ENCODE measurements at places on chromosomes 11 and 22. TPM values are rescaled to one million over a fixed set of nuclear protein-coding genes. Genes with fewer than 3 reads are reported as not detected.

- DNase-seq: no peak
Observed at GRCh38 chr11:12411806-12412727, 34.7 kb downstream of the PARVA start.

DNA sequence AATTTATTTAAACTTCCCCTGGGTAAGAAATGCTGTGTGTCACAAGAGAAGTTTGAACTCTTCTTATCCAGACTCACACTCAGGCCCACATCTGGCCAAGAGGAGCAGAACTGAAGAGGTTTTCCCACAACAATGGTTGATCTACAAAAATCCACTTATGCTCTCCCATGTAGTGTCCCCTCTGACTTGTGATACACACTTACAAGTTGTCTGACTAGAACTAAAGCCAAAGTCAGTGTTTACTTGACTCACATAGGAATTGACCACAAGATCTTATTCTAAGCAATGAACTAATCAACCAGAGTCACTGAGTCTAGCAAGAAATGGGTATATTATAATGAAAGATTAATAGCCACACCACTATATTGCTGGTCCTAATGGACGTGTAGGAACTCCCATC is 133.0 kb downstream of the ATG16L2 start:
- no peak for DNase-seq

DNA sequence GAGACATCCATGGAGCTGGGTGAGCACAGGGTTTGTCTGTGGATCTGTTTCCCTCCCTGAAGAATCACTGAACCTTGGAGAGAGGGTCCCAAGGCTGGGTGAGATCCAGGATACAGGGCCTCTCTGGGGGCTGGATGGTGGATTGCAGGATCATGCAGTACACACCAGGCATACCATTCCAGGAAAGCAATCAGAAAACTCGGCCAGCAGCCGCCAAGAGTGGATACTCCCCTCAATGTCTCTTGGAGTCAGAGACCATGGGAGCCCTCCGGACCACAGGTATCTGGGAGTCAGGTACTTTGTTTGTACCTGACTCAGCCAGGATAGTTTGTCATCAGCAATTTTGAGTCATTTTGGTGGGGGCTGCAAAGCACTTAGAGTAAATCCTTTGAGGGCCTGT is 14.6 kb upstream of the SYT13 start:
- DNase-seq: no peak

DNA sequence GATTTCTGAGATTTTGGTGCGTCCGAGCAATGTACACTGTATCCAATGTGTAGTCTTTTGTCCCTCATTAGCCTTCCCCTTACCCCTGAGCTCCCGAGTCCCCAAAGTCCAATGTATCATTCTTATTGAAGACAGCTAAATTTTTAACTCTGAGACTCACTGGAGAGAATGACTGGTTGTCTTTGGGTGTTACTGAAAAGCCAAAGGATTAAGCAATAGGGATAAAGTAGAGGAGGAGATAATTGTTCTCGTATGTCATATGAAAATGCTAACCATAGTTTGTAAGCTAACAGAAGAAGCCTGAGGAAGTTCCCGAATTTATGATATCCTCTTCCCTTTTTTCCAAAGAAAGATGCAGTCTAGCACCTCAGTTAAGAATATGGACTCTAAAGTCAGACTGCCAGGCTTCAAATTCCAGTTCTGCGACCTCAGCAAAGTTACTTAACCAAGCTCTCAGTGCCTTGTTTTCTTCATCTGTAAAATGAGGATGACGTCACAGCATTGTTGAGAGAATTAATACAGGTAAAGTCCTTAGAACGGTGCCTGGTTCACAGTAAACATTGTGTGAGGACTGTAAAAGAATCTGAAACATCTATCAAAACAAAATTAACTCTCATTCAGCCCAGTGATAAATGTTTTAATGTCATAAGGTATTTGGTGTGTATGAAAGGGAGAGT is 1.6 kb upstream of the MSANTD2 start:
- DNase-seq: no peak

- DNase-seq: no peak
Observed at GRCh38 chr11:36088266-36088972, 144.6 kb downstream of the LDLRAD3 start.

DNA sequence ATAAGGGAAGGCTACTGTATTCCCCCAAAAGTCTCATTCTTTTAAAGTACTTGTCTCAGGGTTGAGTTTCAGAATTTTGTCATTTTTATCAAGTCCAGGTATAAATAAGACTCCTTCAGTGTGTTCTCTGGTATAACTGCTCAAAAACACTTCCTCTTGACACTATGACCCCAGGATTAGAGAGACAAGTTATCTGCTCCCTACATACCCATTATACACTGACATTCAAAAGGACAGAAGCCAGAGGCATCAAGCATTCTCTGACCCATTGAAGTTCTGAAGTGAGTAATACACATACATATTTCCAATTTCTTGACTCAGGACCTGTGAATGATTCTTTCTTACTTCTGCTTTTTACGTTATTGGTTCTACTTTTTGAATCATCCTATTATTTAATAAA is 447.8 kb upstream of the CNTN5 start:
- DNase-seq: no peak

GRCh38 chr22:24138649-24139420 is 42.5 kb upstream of the SUSD2 start:
- no peak for DNase-seq

GRCh38 chr11:114166897-114167323 is 107.4 kb downstream of the ZBTB16 start:
- DNase-seq: no peak

DNA sequence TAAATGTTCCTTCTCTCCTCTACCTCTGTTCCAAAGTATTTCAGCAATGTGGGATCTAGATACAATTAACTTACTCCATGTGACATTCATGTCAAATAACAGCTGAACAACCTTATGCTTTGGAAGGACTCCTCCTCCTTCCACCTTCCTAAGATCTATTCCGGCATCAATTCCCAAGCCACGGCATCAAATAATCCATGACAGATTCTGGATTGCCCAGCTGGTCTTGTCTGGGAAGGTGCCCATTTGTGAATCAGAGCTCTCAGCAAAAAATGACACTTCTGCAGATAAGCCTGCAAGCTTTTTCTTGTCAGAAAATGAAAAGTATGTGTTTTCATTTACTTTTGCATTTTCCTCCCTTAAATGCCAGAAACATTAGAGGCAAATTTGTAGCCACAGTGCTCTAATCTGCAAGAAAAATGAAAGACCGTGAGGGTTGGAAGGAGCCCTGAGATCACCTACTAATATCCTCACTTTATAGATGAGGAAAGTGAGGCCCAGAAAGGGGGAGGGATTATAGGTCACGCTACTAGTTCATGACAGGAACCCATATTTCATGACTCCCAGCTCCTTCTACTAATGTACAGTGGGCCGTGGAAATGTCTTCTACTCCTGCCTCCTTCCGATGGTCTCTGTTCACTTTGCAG is 124.0 kb downstream of the ME3 start:
- no peak for DNase-seq

GRCh38 chr11:58654908-58655296 is 32.4 kb downstream of the CNTF start:
- DNase-seq: no peak

DNA sequence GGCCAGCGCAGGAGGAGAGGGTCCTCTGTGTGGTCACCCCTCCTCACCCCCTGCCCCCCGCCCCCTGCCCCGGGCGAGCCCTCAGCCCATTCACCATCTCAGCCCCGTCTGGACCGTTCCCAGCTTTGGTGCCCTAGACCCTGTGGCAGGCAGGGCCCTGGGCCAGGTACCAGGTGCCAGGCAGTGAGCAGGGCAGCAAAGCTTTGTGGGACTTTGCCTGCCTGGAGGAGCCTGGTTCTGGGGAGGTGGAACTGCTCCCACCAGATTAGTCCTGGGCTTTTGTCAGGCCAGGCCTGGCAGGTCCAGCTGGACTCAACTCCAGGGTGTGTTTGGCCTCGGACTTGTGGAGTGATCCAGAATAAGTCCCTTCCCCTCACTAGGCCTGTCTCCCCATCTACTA is 13.7 kb upstream of the MYRF start:
- no peak for DNase-seq

- DNase-seq: peak; percentile 68
Observed at GRCh38 chr11:129895126-129896041, at the start of gene NFRKB. Gene NFRKB, minus strand, starts transcription at chr11:129895578. Its CDS starts 2,729 bp downstream, at chr11:129892849.

- DNase-seq: no peak
Observed at GRCh38 chr22:21445437-21446127, 21.6 kb upstream of the TMEM191C start.

- DNase-seq: no peak
Observed at GRCh38 chr11:87215236-87215635, 177.5 kb downstream of the TMEM135 start.

DNA sequence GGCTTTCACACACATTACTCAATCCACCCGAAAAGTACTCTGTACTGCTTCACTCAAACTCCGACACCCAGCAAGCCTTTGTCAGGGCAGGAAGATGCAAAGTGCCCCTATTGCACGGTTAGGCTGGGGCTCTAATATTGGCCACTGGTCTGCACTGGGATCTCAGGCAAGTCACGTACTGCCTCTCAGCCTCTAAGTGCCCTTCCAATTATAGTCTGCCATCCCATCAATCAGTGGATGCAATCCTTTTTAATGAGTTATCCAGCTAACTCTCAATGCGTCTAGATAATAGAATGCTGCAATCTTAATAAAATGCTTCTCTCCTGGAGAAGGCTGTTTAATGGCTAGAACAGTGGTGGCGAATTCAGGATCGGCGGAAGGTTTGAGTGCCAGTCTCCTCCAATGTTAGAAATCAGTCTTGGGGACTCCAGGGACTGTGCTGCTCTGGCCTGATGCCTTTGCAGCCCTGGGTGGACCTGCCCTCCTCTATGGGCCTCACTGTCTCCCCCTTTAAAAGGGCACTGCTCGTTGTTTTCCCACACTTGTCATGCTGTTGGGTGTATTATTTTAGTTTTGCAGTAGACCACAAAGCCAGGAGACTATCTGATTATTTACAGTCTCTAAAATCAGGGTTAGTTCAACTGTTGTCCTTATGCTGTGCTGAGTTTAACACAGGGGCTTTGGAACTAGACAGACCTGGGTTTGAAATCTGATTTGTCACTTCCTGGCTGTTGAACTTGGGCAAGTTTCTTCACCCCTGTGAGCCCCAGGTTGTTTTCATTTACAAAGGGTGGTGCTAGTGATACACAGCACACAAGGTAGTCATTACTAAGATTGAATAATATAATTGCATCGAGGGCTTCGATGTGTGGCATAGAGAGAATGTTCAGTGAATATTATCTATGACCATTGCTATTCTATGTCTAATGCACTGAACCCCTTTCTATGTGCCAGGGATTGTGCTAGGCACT is 36.7 kb downstream of the CLMP start:
- no peak for DNase-seq

DNA sequence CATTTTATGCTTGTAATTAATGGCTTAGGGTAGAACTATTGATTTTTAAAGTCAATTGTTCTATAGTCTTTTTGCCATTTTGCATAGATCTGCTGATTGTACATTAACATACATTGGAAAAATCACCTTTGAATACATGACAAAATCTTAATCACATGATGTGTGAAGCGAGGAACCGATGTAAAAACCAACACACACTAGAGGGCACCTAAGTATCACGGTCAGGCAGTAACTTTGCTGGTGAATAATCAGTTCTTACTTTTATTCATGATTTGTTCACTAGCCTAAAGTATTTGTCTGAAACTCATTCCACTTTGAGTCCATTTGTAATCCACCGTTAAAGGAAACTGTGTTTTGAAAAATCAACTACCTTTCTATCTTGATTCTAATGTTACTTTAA is 28.2 kb downstream of the JHY start:
- no peak for DNase-seq

- DNase-seq: no peak
Observed at GRCh38 chr22:37803195-37803638, 4.5 kb upstream of the GCAT start.

GRCh38 chr11:128840783-128841182 is 26.3 kb downstream of the KCNJ1 start:
- DNase-seq: no peak

GRCh38 chr22:50000587-50001387 is 11.8 kb downstream of the IL17REL start:
- no peak for DNase-seq

DNA sequence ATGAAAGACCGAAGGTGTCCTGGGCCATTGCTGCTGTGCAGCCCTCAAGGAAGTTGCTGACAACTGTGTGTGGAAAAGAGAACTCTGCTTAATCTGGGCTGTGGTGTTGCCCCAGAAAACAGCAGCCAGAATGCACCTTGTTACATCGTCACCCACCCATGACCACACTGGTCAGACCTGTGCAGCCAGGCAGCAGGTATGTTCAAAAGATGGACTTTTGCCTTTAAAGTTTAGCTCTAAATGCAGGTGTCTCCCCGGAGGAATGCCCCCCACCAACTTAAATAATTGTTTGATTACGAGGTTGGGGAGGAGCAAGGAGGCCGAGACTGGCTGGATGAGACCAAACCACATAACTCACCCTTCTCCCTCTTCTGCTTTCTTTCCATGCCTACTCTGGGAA is 15.3 kb upstream of the POLA2 start:
- DNase-seq: peak; percentile 18

DNA sequence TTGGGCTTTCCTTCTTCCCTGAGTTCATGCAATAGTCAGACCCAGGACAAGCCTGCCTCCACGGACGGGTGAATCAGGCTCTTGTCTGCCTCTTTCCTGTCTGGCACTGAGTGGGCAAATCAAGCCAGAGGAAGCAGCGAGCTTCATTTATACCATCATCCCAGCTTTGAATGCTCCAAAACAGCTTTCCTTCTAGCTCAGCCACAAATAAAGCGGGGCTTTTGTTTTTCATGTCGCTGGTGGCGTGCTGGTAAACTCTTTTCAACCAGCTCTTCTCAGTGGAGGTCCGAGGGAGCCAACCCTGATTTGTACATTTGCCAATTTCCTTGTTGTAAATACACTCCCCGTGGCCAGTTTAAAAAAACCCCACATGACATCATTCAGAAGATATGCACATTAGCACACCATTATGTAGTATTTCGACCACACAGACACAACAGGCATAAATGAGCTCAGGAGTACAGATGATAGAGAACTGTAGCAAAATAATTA is 8.6 kb downstream of the C11orf91 start:
- no peak for DNase-seq

DNA sequence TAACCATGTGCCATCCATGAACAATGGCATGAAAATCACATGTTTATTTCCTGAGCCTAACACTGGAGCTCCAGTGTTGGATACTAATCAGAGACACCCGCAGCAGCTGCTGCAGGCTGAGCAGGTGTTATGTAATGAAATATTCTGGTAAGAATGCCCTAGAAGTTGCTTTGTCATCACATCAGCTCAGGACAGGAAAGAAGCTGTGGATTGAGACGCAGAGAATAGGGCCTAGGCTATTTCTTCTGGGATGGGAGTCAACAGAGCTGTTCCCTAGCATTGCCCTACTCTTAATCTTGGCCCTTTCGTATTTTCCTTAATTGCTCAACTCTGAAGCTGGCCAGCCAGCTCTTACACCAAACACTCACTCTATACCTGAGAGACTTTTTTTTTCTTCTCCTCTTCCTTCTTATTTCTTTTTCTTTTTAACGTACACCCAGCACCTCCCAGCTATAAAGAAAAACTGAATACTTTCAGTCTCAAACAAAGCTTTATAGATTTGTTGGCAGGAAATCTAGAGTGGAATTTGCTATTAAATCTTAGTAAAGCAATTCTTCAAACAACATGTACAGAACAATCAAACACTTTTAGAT is 31.9 kb downstream of the RASSF10 start:
- DNase-seq: no peak

Gene GVQW3
- polyA plus RNA-seq: 9.3 TPM

Gene SYTL2
- polyA plus RNA-seq: 93.1 TPM

Gene LRFN4
- polyA plus RNA-seq: 20.6 TPM

Gene C11orf42
- 2.2 TPM for polyA plus RNA-seq

Gene HMGXB4
- polyA plus RNA-seq: 25.7 TPM

Gene XKR3
- polyA plus RNA-seq: not detected

Gene IL17REL
- 0.06 TPM for polyA plus RNA-seq

Gene MRGPRF
- polyA plus RNA-seq: 23.2 TPM

Gene NNMT
- 0.66 TPM for polyA plus RNA-seq

Gene KLHDC7B
- polyA plus RNA-seq: 0.14 TPM

Gene PTPN5
- 1.5 TPM for polyA plus RNA-seq

Gene ST14
- polyA plus RNA-seq: 38.9 TPM

Gene TRIM48
- polyA plus RNA-seq: not detected

Measured in left renal cortex interstitium (tissue), 4 donors.